ENCODE measurements at places on chromosomes 5 and 9.

- no peak for DNase-seq
Observed at GRCh38 chr9:2260417-2261306, 245.5 kb downstream of the SMARCA2 start.

- DNase-seq, result no peak
Observed at GRCh38 chr5:98585661-98586310, 187.7 kb upstream of the RGMB start.

- DNase-seq, result no peak
Observed at GRCh38 chr5:112975721-112976431, 722 bp upstream of the DCP2 start.

- DNase-seq, result no peak
Observed at GRCh38 chr9:76798527-76798926, 34.3 kb downstream of the PCA3 start.

GRCh38 chr5:151483176-151483575, 35.8 kb downstream of the SLC36A1 start:
- DNase-seq, result peak; percentile 80

GRCh38 chr5:141656396-141656795, 5.2 kb upstream of the FCHSD1 start:
- no peak for DNase-seq

- DNase-seq, result peak; percentile 59
Observed at GRCh38 chr5:147391781-147392180, 118.1 kb downstream of the DPYSL3 start.

GRCh38 chr5:8577792-8578191, 708.8 kb downstream of the MTRR start:
- no peak for DNase-seq

GRCh38 chr5:62762503-62762902, 183.9 kb downstream of the LRRC70 start:
- no peak for DNase-seq

DNA sequence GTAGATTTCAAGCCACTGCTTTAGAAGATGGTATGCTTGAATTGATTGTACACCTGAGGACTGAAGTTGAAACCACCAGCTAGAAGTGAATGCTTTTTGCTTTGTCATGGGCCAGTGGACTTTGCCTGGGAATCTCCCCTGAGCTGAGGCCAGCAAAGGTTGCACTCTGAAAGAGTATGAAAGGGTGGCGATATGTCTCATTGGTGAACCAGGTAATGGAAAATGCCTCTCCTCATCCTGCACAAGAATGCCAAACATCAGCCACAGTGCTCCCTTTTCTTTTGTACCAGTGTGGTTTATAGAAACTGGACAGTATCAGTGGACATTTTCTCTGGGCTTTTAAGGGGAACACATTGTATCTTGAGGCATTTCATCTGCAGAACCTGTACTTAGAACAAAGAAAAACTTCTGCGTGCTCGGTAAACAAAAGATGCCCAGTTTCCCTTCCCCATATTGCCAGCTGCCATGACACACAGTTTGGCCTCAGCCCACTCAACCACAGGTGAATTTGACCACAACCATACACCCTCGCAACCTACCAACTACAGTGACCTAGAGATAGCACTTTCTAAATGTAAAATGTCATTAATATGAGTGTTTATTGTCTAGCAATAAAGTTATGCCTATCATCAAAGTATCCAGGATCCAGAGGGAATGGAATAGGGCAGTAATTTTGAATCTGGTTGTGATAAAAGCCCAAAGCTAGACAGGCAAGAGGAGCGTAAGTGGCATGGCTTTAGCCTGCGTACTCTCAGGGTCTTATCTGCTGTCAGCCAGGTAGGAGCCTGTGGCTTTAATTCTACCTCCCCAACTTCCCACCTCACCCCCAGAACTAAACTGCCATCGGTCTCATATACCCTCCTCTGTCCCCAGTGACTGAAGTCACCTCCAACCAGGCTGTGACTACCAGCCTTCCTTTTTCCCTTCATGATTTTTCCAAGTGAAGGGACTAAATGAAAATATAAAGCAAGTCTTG, 79.5 kb upstream of the LHFPL2 start:
- no peak for DNase-seq

DNA sequence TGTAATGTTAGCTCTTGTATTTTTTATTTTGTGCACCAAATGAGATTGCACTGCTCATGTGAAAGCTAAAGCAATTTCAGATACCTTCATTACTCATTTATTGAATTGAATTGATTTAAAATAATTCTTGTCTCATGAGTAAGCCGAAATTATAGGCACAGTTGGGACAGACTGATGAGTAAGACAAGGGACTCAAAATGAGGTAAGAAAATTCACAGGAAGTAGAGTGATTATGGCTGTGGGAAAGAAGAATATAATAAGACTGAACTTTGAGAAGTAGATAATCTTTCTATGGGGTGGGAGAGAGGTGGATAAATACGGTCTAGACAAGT, 51.1 kb downstream of the NUDT12 start:
- no peak for DNase-seq

DNA sequence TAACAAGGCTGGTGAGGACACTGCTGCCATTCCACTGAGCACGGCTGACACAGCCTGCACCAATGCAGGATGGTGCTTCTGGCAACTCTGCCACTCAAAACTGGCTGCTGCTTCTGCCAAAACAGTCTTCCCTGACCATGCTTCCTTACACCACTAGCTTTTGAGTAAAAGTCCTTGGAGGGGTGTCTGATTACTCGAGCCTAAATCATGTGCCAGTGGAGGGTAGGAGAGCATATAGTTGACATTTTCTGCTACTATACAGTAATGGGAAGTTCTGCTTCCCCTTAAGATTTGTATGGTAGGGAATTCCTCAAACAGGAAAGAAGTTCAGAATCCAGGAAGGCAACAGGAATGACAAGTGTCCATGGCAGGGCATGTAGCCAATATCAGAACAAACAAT, 12.2 kb upstream of the PJA2 start:
- no peak for DNase-seq

- DNase-seq, result peak; percentile 19
Observed at GRCh38 chr9:10705383-10705782, 92.6 kb upstream of the PTPRD start.

DNA sequence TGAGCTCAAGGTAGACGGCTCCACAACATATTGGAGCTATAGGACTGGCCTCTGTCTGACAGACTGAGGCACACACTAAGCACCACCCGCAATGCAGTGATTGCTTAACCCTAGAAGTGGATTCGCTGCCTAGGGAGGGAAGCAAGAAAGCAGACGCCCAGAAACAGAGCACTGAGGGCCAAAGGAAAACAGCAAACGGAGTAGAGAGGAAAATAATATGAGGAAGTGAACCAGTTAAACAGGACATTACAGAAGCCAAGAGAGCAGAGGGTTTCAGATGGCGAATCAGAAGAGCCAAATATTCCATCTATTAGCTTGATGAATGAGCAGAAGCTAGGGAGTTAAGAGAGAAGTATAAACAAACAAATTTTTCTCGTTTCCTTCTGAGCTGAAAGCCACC, 139.2 kb upstream of the LHFPL2 start:
- peak; percentile 36 for DNase-seq

DNA sequence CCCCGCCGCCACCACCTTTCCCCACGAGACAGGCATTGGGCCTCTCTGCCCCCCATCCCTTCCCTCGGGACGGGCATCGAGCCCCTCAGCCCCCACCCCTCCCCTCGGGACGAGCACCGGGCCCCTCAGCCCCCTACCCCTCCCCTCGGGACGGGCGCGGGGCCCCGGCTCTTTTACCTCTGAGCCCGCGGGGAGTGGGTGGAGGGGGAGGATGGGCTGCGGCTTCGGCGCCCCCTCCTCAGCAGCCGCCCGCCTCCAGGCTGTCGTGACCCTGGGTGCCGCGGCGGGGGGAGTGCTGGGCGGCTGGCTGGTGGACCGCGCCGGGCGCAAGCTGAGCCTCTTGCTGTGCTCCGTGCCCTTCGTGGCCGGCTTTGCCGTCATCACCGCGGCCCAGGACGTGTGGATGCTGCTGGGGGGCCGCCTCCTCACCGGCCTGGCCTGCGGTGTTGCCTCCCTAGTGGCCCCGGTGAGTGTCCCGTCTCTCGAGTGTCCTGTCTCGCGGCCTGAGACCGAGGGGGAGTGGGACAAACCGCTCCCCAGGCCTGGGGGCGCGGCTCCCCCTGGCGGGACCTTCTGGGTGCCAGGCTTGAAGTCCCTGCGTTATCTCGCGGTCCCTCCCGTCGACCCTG, 791 bp downstream of the SLC2A8 start:
- peak; percentile 30 for DNase-seq

- DNase-seq, result no peak
Observed at GRCh38 chr5:73027361-73027760, 71.5 kb downstream of the FCHO2 start.

GRCh38 chr9:89494199-89494598, 3.7 kb downstream of the SEMA4D start:
- no peak for DNase-seq

DNA sequence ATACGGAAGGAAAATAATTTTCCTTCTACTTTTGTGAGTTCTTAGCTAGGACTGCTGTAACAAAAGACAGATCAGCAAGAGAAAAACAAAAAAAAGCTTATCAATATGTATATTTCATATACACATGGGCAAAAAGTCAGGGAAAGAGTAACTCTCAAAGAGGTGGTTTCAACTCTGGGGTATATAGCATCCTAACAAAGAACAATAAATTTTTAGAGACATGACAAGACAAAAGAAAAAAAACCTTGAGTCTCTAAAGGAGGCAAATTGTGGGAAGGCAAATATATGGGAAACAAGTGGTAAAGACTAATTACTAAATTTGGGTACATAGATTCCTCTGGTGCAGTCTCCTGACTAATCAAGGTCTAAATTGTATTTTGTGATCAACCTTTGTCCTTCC, 93.2 kb downstream of the C5orf15 start:
- no peak for DNase-seq

DNA sequence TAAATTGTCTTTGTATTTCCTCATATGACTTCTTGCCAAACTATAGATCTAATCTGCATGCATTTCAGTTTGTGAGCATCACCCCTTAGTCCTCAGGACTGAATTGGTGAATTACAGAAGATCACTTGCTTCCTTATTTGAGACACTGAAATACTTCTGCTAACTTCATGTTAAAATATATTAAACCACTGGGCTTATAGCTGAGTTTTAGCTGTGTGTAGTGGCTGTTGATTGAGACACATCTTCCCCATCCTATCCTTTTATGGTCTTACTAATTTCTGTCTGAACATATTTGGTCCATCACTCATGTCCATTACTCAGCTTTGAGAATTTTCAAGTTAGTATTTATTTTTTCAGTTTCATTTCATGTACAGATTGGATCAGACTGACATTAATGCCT, 295.9 kb downstream of the PSAT1 start:
- DNase-seq, result no peak

- DNase-seq, result no peak
Observed at GRCh38 chr5:175353926-175354325, 90.1 kb downstream of the DRD1 start.
